Anterior cingulate cortex (tissue), 58 donors: ENCODE measurements at places on chromosomes 4 and X.

DNA sequence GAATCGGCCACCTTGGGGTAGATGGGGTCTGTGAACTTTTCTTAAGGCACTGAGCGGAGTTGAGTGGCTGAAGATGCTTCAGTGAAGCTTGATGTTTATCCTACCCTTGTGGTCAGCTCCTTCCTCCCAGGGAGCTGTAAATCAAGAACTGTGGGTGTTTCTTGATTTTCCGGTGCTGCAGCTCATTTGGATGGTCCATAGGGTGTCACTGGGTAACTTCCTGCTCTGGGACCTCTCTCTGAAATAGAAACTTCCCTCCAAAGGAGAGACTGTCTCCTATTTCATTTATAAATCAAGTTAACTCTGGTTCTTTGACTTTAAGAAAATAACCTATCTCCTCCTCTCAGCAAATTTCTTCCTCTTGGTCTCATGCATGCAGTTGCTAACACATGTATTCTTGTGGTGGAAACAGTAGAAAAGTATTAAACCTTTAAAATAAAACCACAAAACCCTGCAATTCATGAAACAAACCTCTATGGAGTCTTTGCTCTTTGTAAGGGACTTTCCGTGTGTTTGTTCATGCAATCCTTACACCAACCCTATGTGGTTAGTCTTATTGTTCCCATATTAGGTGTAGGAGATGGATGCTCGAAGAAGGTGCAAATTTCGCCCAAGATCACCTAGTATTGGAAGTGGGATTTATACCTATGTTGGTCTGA is 110.3 kb downstream of the SHROOM3 start:
- no peak for DNase-seq

- DNase-seq, result no peak
Observed at GRCh38 chr4:90095000-90095399, 32.2 kb upstream of the CCSER1 start.

DNA sequence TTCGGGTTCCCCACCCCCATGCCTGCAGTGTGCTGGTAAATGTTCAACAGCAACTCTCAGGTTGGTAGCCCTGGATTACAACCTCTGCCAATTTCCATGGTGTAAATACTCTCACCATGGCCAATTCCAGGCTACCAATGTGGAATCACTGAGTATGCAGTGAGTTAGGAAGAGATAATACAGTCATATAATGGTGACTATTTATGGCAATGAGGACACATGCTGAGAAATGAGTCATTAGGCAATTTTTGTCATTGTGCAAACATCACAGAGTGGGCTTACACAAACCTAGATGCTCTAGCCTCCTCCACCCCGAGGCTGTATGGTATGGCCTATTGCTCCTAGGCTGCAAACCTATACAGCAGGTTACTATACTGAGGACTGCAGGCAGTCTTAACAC is 4.6 kb upstream of the CLDN24 start:
- DNase-seq, result no peak

GRCh38 chrX:23908219-23909004 is 606 bp downstream of the CXorf58 start:
- no peak for DNase-seq
